AG10803 (cell line): ENCODE measurements at places on chromosomes 5 and 9.
A peak's percentile ranks its signal among the peaks of the same experiment; 100 is the strongest.

DNA sequence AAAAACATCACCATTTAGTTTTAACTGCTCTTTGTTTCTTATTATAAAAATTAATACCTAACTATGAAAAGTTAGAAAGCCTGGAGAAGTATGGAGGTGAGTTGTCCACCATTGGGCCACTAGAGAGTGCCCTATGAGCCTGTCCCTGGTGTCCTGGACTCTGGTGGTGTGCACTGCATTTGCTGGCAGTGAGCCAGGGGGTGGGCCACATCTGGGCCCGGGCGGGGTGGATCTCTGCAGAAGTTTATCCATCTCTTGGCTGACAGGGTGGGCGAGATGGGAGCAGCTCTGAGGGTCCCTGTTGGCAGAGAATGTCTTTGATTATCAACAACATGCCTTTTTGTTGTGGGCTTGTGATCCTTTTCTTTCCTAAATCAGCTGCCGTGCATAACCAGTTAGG, 8.2 kb downstream of the TENT4A start:
- DNase-seq: no peak

GRCh38 chr5:10564838-10565784, 1.2 kb downstream of the ANKRD33B start:
- no peak for DNase-seq

DNA sequence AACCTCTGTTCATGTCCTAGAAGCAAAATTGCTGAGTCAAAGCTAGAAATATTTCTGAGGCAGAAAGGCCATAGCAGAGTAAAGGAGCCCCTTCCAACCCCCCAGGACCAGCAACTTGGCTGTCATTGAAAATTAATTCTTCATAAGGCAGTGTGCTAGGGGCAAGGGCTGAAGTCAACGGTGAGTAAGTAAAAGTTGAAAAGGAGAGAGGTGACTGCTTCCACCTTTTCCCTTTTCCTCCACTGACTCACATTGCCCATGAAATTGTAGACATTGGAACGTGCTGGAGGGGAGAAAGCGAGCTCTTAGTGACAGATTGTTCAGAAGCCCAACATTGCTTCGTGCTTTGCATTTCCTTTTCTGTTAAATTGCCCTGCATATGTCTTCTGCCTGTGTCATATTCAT, 19.1 kb downstream of the GLRA1 start:
- DNase-seq: no peak

GRCh38 chr5:135027266-135027696, 6.7 kb downstream of the PITX1 start:
- DNase-seq: no peak

DNA sequence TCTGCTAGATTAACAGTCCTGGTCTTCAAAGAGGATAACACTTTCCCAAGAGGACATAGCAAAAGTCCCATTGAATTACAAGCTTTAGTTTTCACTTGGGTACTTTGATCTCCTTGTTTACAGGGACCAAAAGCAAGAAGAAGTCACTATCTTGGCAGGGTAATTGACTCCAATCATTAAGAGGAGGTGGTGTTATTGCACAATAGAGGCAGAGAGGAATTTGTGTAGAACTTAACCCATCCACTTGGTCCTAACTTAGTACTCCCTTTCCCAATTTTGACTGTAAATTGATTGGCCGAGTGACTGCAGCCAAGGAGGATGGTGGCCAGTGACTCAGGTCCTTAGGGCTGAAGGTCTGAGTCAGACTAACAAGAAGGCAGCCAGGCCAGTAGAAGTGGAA, 9.3 kb upstream of the TRPC7 start:
- no peak for DNase-seq

DNA sequence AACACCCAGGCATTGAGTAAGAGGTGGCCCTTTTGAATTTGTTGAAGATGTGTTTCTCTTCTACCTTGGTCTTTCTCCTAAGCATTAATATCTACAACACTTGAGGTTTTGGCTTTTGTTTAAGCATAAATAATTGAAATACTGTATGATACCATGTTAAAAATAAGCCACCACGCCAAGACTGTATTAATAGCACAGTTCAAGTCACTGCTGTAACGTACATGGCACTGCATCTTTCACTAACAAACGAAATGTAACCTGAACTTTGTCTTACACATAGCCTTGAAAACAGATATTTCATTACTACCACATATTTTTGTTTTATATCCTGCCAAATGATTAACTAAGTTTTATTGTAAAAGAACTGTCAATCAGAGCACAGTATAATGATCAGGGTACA, 112.8 kb downstream of the MLLT3 start:
- no peak for DNase-seq

GRCh38 chr5:141559461-141559860, 59.3 kb downstream of the DIAPH1 start:
- DNase-seq: peak; percentile 69

GRCh38 chr5:139385061-139386049, 2.3 kb upstream of the SLC23A1 start:
- DNase-seq: no peak

- DNase-seq: peak; percentile 60
Observed at GRCh38 chr9:109730228-109730627, 49.8 kb upstream of the PALM2AKAP2 start.

GRCh38 chr9:79264041-79264440, 307.7 kb upstream of the TLE4 start:
- DNase-seq: peak; percentile 3

DNA sequence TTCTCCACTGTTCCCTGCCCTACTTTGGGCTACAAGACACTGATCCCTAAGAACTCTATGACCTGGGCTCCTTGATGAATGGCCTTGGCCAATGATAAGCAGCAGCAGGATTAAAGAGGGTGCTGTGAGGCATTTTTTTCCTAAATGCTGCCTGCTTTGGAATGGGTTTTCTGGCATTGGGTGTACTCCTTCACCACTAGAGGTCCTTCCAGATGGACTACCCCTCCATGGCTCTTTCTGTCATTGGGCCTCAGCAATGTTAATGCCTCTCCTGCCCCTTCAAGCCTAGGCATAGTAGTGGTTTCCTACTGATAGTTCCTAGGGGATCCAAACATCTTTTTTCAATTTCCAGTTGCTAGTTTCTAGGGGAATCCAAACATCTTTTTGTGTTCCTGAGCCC, 319.3 kb upstream of the RPS23 start:
- no peak for DNase-seq

- no peak for DNase-seq
Observed at GRCh38 chr9:27719711-27720110, 146.4 kb upstream of the C9orf72 start.

DNA sequence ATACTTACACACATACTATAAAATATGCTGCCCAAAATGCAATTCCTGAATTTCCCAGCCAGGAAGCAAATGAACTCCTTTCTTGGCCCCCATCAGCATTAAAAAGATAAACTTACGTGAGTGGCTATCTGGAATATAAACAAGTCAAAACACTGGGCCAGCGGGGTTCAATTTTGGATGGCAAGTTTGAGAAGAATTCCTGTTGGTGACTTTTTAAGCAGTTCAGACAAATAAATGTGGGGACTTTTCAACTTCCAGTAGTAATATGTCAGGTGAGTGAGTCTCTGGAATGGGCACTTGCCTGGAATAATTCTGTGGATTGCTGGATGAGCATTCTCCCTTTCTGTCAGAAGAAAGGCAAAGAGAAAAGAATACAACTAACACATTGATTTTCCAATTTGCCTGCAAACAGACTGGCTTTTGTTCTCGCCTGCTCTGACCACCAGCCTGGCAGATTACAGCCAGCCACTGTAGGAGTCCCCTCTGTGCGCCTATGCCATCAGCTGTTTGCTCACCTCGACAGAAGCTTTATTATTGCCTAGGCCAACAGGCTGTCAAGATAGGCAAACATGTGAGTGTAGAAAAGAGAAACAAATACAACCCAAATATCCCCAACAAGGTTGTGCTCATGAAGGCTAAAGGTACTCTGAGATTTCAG, 78.6 kb downstream of the MRPS27 start:
- no peak for DNase-seq

DNA sequence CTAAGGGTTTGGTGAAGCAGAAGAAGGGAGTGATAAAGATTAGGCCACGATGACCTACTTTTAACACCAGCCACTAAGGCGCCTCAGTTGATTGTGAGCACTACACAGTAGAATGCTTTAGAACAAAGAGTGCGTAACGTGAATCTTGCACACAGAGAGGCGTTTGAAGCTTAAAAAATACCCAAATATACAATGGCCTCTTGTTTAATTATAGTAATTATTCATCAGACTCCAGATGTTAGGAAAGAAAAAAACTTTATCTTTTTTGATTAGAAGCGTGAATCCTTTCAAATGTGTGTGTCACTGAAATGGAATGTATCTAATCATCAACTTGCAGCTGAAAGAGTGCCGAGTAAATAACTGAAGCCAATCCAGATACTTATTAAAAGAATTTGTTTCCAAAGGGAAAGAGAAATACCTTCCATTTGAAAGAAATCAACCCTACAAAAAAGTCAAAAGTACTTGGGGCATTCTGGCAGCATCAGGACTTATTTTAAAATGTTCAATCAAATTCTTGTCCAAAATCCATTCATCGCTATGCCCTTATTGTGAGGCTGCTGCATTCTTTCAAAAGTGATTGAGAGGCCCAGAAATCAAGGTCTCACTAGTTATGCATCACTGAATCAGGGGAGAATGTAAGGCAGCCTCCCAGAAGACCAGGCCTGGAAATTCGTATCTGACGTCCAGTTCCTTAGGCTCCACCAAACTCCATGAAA, 337.5 kb downstream of the ZNF608 start:
- peak; percentile 14 for DNase-seq

DNA sequence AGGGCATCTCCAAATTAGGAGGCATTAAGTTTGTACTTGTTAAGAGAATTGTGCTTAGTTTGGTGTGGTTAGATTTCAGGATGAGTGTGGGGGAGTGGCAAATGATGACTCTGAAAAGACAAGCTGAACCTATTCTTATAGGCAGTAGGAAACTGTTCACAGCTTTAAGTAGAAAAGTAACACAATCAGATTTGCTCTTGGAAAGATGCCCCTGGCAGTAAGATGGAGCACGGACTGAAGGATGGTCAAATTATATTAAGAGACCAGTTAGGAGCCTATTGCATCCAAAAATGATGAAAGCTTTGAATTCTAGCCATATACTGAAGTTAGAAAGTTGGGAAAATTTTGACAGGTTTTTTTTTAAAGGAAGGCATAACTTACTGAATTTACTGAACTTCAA, 254.2 kb upstream of the MEF2C start:
- no peak for DNase-seq
